ENCODE measurements at places on chromosomes 5 and 9.

DNA sequence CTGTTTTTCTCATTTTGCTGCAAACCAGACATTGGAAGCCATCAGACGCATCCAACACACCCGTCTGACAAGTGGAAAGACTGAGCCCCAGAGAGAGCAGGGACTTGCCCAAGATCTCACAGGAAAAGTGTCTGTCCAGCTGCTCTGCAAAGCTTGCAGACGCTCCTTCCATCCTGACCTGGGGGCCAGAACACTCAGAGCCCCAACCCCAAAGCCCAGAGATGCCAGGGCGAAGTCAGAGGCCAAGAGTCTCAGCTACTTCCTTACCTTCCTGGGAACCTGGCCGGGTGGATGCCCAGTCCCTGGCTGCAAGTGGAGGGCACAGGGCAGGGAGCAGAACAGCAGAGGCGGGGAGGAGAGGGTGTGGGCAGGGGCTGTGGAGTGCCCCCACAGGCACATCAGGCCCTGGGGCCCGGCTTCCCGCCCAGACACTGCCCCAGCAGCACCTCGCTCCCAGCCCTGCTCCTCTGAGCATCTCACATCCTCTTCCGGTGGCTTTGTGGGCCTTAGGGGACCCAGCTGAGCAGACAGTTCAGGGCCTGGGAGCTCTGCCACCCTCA is 9.7 kb upstream of the RALGDS start:
- no peak for DNase-seq

DNA sequence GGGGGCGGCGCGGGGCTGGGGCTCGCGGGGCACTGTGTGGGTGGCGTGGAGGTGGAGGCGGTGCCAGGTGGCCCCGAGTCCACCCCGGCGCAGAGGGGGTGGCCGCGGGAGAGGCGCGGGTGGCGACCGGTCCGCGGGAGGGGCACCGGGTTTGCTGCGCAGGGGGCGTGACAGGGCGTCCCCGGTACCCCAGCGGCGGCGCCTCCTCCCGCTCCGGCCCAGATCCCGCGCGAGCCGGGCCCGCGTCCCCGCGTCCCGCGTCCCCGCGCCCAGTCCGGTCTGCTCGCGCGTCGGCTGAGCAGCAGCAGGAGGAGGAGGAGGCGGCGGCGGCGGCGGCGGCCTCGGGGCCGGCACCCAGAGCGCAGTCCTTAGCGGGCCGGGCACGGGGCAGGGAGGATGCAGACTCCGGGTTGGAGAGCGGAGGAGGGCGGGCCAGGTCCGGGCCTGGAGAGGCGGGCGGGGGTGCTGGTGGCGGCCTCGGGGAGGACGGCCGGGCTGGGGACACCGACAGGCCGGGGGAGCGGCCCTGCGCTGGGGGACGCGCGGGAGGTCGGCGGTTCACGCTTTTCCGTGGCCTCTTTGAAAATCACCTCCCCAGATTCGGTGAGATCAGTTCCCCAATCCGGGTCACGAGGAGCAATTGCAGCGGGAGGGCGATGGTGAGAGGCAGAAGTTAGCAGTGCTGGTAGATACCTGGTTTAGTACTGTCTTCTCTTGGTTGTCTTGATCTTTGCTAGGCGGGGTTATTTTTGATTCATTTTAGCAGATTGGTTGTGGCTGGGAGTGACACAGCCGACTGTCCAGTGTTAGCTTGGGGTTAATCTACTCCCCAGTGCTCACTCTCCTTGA is 1.7 kb downstream of the TRIO start:
- DNase-seq = peak; percentile 74

GRCh38 chr5:67147760-67148159 is 48.8 kb downstream of the CD180 start:
- no peak for DNase-seq

DNA sequence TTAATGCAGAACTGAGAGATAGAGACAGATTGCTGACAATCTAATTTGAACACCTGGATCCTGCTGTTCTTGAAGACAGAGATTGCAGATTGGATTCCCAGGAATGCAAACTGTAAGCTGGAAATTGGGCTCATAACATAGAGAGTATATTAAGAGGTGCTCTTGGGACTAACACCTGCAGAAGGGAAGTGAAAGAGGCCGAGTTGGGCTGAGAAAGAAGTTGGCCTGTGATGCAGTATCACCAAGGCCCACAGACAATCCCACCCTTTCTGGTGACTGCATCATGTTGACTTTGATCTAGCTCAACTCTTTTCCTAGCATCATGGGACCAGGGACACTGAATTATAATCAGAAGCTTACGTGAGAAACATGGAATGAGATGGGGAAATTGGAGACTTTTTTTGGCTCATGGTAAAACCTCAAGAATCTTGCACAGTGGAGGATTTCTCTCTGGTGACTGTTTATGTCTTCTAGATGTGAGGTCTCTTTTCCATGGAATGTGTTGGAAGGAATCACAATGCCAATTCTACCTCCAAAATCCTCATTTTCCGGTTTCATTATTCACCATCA is 36.5 kb upstream of the NUDT12 start:
- peak; percentile 66 for DNase-seq

- DNase-seq = peak; percentile 65
These were observed 135.6 kb downstream of the LIFR start for GRCh38 chr5:38420691-38421390.

DNA sequence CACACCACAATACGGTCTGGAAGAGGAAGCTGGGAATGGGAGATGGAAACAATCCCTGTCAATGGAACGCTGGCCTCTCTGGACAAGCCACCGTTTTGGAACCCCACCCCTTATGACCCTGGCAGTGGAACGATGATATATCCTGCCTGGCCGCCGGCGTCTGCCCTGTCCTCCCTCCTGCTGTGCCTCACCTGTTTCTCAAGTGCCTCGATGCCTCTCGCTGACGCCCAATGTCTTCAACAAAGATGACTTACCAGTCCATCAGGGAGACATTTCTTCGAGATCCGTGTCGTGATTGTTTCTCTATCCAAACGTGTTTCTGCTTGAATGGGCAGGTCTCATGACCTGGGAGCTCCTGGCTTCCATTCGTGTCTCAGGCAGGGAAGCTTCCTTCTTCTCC is 476.5 kb downstream of the SPATA31A7 start:
- no peak for DNase-seq

- DNase-seq = peak; percentile 38
These were observed 27.5 kb upstream of the TNPO1 start for GRCh38 chr5:72788866-72789505.

GRCh38 chr9:23812673-23813072 is 13.4 kb downstream of the ELAVL2 start:
- DNase-seq = no peak

- DNase-seq = peak; percentile 86
These were observed 14.0 kb downstream of the ACTBL2 start for GRCh38 chr5:57468481-57469163.

- DNase-seq = no peak
These were observed 15.4 kb downstream of the IER5L start for GRCh38 chr9:129162497-129163197.
